ENCODE measurements at places on chromosomes 7 and 10.

DNA sequence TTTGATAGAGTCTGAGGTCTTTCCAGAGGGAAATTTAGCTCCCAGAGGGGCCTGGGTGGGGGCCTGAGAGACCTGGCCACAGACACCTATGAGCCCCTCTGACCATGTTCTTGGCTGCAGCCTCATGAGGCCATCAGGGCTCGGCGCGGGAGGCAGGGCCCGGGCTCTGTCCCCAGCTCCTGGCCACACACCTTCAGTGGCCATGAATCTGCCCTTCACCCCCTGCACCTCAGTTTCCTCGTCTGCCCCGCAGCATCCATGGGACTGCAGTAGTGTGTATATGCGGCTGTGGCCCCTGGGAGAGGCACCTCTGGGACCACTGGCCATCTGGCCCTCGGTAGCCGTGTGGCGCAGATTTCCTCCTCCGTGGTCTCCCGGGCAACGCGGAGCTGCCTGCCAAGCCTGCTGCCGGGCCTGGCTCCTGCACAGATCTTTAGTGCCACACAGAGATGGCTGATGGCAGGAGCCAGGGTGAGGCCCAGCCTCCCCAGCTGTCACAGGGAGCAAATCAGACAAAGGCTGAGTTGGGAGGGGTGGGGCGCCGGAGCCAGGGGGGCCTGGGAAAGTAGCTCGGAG lies 23.6 kb upstream of the ADCYAP1R1 start:
- no peak for DNase-seq

DNA sequence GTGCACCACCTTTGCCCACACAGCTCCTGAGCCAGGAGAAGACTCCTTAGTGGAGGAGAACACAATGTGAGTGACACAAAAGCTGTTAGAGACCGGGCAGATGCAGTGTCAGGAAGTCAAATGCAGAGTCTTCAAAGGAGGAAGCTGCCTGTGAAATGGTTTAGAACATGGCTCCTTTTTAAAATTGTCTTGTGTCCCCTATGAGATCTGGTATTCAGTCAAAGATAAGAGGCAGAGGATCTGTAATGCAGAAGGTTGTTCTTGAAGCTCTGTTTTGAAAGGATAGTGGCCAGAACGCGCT lies 133.0 kb downstream of the VIPR2 start:
- DNase-seq = no peak

- DNase-seq = no peak
Measured at GRCh38 chr7:91240376-91240941, 23.8 kb upstream of the FZD1 start.

DNA sequence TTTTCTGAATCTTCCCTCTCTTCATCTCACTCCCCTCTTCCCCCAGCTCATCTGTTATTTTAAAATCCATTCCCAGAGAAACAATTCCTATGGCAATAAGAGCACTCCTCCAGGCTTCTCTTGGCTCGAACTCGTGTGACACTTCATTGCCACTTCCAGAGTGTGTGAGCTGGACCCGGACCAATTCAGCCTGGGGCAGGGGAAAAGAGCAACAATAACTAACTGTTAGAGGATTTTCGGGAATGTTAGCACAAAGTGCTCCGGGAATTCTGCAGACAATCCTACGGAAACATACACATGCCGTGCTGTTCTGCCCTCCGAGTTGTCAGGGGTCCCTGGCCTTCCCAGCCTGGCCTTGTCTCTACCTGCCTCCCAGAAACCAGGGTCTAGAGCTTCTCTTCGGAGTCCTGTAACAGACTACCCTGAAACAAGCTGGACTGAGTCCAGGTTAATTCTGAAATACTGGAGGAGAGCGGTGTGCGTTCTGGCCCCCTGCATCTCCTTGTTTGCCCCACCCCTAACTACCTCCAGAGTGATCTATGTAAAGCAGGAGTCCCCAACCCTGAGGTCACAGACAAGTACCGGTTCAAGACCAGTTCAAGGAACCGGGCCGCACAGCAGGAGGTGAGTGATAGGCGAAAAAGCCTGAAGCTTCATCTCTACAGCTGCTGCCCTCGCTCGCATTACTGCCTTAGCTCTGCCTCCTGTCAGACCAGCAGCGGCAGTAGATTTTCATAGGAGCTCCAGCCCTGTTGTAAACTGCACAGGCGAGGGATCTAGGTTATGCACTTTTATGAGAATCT lies 11.3 kb downstream of the COL26A1 start:
- no peak for DNase-seq

GRCh38 chr10:24374134-24374915 lies 165.4 kb downstream of the KIAA1217 start:
- DNase-seq = no peak

GRCh38 chr10:129788215-129788614 lies 175.9 kb downstream of the EBF3 start:
- no peak for DNase-seq

DNA sequence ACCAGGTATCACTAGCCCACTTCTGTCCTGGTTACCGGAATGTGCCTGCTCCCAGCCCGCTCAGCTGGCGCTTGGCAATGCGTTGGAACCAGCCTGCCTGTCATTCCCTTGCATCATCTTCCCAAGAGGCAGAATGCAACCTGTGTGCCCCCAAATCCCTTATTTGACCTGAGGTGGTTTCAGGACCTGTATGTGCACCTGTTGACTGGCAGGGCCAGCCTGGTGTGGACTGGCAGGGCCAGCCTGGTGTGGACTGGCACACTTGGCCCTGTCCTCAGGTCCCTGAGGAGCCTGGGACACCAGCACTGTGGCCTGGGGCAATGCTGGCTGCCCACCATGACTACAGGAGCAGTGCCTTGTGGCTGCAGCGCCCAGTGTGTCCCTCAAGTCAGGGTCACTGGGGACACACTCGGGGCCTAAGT lies 38.2 kb downstream of the ZNF467 start:
- no peak for DNase-seq

All from stimulated activated CD4-positive, alpha-beta T cell treated with anti-CD3 and anti-CD28 coated beads, Interleukin-15, amount 100 ng/mL, for 48 hours (primary cell).